Activated naive CD8-positive, alpha-beta T cell treated with anti-CD3 and anti-CD28 coated beads, Interleukin-2, amount 10 ng/mL, durations not matched to agents 7 days and 5 days (primary cell): ENCODE measurements at places on chromosomes 3 and 15. TPM values are rescaled to one million over a fixed set of nuclear protein-coding genes. Genes with fewer than 3 reads are reported as not detected.

The VILL gene
- 25.3 TPM for total RNA-seq

The DLEC1 gene
- 3.7 TPM for total RNA-seq

GRCh38 chr3:84042399-84043106, 916.2 kb upstream of the CADM2 start:
- no peaks in the 10 kb centered on the region for H3K27me3 ChIP-seq
- H3K27ac ChIP-seq = no peak overlapping the region
- no peaks in the 10 kb centered on the region for H3K4me1 ChIP-seq
- H3K36me3 ChIP-seq = no peaks in the 10 kb centered on the region
- no peak for DNase-seq
- H3K4me3 ChIP-seq = no peak overlapping the region

GRCh38 chr3:111652492-111653180, 57.5 kb upstream of the ZBED2 start:
- H3K4me1 ChIP-seq = no peaks in the 10 kb centered on the region
- H3K27ac ChIP-seq = no peak overlapping the region
- peaks cover 78% of the 10 kb centered on the region for H3K36me3 ChIP-seq

DNA sequence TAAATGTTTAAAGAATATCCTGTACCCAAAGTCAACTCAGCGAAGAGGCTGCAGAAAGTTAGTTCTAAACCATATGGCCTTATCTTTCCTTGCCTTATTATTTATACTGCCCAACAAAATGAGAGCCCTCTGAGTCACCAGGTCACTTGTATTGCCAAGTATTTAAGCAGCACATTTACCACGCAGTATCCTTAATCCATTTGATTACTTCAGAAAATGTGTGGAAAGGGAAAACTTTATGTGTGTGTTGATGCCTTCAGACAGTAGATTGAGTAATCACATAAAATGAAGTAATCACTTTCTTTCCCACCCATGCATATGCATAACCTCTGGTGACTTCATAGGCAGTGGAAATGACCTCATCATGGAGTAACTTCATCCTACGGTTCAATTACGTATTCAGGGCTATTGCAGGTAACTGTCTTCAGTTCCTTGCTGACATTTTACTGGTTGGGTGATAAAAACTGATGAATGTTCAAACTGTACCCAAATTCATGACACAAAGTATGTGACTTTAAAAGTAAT, 7.5 kb upstream of the CADPS start:
- H3K36me3 ChIP-seq = no peaks in the 10 kb centered on the region
- no peak for DNase-seq

- no peaks in the 10 kb centered on the region for H3K27me3 ChIP-seq
- H3K27ac ChIP-seq = no peak overlapping the region
- no peak for DNase-seq
- peaks cover 17% of the 10 kb centered on the region for H3K36me3 ChIP-seq
- no peak overlapping the region for H3K4me3 ChIP-seq
Observed at GRCh38 chr3:43723121-43723734, 32.5 kb downstream of the ABHD5 start.
